ENCODE measurements at places on chromosomes 7 and 10. TPM values are rescaled to one million over a fixed set of nuclear protein-coding genes. Genes with fewer than 3 reads are reported as not detected.

DNA sequence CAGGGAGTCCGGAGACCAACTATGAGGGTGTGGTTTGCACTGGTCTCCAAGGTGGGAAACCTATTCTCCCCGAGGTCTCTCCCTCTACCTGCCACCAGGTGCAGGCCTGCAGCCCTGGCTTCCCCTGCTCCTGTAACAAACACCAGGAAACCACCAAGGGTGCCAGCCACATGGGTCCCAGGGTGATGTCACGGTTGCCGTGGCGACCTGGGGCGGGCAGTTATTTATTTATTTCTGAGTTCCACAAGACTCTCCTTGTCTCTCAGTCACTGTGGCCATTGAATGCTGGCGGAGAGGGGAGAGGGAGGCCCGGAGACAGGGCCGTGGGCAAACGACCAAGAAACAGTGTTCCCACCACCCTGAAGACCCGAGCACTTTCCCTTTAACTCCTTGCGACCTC, 27.0 kb downstream of the MMD2 start:
- DNase-seq: peak; percentile 11

DNA sequence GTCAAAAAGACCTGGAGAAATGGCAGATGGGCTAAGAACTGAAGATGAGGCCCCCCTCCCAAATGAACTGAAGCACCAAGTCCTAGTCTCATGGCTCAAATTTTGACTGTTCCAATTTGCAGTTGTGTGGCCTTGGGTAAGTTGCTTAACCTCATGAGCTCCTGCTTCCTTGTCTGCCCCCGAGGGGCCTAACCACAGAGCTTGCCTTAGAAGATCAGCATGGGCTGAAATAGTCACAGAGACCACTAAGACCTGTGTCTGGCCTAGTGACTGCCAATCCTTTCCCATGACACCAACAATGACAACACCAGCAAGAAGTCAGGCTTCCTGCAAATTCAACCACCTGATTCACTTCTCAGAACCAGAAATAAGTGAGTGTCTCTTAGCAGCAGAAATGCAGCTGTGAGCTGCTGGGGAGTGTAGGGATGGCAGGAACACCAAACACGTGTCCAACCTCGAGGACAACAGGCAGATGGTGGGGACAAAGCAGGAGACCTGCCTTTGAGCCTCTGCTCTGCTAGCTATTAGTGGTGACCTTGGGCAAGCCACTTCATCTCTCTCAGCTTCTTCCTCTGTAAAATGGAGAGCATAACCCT, 23.7 kb downstream of the CRHR2 start:
- DNase-seq: no peak

- no peak for DNase-seq
Measured at GRCh38 chr10:62778125-62778524, 26.4 kb upstream of the ADO start.

GRCh38 chr10:129742742-129743550, 221.1 kb downstream of the EBF3 start:
- no peak for DNase-seq

DNA sequence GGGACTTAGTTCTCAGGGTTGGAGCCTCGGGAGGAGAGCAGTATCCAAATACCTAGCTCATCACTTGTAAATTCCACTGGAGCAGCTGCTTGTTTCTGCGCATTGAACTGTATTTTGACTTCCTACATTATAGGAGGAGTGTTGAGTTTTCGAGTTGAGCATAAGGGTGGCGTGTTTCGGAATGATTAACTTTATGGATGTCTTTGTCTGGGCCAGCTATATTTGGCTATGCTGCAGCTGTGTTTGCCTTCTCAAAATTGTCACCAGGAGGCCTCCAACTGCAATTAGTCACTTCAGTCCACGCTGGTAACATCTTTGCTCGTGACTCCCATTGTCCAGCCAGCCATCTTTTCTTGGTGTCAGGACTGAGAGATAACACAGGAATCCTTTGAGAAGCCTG, 9.1 kb downstream of the CELF2 start:
- DNase-seq: no peak

Gene LBX1
- not detected for total RNA-seq

Measured in tibial nerve (tissue), 4 donors.